ENCODE measurements at places on chromosomes 6 and 20.

DNA sequence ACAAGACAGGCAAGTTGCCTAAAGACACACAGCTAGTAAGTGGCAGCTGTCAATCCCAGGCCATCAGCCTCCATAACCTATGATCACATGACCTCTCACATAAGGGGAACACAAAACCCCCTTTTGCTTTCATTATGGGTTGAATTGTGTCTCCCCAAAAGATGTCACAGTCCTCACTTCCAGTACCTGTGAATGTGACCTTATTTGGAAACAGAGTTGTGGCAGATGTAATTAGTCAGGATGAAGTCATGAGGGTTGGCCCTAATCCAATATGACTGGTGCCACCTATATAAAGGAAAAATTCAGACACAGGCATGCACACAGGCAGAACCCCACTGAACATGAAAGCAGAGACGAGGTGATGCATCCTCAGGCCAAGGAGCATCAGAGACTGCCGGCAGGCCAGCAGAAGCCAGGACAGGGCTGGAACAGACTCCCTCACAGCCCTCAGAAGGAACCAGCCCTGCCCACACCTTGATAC is 33.6 kb downstream of the GFOD1 start:
- DNase-seq, result no peak

- peak; percentile 43 for DNase-seq
Observed at GRCh38 chr20:36199345-36200257, 36.7 kb upstream of the AAR2 start.

- DNase-seq, result peak; percentile 86
Observed at GRCh38 chr6:37673436-37673835, 24.2 kb downstream of the MDGA1 start.

DNA sequence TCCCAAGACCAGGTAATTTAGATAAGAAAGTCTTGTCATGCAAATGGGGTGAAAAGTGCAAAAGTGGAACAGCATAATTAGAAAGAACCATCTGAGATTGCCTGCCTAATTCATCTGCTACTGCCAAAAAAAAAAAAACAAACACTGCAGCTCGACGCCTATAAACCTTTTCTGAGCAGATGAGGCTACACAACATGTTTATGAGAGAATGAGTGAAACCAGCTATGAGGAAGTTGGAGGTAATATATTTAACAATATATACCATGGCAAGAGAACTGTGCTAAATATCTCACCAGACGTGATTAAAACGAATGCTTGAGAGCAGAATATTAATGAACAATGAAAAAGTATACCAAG is 50.0 kb downstream of the LAMA4 start:
- DNase-seq, result no peak

GRCh38 chr20:62891111-62891510 is 29.5 kb upstream of the TCFL5 start:
- DNase-seq, result no peak

All from DMS79 treated with DMSO at 0.1 percent for 48 hours (cell line).